ENCODE measurements at places on chromosomes 2 and 18. TPM values are rescaled to one million over a fixed set of nuclear protein-coding genes. Genes with fewer than 3 reads are reported as not detected.

RAB27B gene
- polyA plus RNA-seq, result 0.90 TPM

DNA sequence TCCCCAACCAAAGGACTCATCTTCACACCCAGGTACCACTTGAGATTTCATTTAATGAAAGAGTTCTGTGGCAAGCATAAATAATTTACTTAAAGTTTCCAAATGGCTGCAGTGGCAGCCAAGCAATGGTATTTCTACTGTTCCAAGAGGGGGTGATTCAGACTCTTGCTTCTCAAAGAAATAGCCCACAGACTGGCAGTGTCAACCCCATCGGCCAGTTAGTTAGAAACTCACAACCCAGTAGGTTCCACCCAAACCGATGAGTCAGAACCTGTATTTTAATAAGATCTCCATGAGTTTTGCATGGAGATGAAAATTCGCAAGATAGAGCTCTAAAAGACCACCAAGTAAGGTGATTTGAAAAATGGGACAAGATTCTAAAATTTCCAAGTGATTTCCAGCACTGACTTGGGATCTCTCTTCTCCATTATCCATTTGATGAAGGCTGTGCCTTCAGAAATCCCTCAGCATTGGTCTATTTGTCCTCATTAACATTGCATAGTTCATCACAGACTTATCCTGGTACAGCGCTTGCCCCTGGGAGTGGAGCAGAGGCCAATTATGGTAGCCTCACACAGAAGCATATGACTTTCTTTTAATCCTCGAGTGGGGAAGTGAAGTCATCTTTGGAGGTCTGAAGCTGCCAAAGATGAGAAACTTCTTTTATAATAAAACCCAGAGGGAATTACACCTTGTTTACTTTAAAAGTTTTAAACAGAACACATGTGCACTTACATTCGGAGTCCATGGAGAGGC, 361.4 kb upstream of the ID2 start:
- no peak for DNase-seq

DNA sequence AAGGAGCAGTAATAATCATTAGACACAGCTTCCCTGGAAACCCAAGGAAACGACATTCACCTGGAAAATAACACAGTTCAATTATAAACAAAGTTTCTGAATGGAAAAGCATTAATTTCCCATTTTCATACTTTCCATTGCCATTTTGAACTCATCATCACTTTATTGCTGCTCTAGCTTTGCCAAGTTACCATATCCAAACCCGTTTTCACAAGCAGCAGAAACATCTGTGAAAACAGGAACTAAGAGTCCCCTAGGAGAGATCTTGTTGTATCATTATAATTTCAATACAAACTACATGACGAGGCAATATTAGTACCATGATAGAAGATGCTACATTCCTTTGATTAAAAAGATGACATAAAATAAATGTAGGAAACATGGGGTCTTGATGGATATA, 597.0 kb upstream of the NRXN1 start:
- no peak for DNase-seq

DNA sequence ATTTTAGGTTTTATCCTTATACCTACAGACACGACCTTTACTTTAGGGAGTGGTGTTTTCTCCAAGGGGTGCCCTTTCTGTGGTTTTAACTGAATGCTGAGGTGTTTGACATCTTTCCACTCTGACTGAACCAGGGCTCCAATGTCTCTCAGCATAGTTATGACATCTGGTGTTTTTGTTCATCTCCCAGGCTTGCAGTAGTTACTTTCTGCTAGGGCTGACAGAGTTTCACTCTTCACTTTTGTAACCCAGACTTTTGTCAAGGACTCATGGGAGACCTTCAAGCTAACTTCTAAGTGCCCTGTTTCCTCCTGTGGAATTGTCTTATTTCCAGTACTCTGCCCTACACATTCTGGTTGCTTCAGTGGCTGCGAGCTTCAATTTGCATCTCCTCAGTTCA, 103.1 kb downstream of the CCDC85A start:
- DNase-seq, result no peak

FLACC1 gene
- 0.63 TPM for polyA plus RNA-seq

GRCh38 chr2:108536133-108536780, 2.0 kb downstream of the LIMS1 start:
- DNase-seq, result no peak

GRCh38 chr2:37982147-37982582, 57.1 kb downstream of the RMDN2 start:
- DNase-seq, result peak; percentile 40

DNA sequence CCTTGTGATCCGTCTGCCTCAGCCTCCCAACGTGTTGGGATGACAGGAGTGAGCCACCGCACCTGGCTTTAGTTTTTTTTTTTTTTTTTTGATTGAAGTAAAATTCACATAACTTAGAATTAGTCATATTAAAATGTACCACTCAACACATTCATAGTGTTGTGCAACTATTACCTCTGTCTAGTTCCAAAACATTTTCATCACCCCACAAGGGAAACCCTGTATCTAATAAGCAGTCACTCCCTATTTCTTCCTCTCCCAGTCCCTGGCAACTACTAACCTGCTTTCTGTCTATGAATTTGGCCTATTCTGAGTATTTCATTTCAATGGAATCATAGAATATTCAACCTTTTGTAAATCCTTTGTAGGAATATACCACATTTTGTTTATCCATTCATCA, 123.9 kb upstream of the FAM117B start:
- no peak for DNase-seq

GLB1L gene
- 6.5 TPM for polyA plus RNA-seq

GRCh38 chr2:168355779-168356476, 100.1 kb upstream of the CERS6 start:
- no peak for DNase-seq

- no peak for DNase-seq
Observed at GRCh38 chr2:74540291-74540690, 10.6 kb downstream of the HTRA2 start.

GRCh38 chr2:67289921-67290371, 107.2 kb upstream of the ETAA1 start:
- DNase-seq, result no peak

GRCh38 chr18:78640246-78640995, 339.2 kb upstream of the SALL3 start:
- no peak for DNase-seq

- DNase-seq, result no peak
Observed at GRCh38 chr2:100581277-100581612, 18.5 kb downstream of the PDCL3 start.

POTEI gene
- polyA plus RNA-seq, result not detected

XDH gene
- polyA plus RNA-seq, result 1.5 TPM

DNA sequence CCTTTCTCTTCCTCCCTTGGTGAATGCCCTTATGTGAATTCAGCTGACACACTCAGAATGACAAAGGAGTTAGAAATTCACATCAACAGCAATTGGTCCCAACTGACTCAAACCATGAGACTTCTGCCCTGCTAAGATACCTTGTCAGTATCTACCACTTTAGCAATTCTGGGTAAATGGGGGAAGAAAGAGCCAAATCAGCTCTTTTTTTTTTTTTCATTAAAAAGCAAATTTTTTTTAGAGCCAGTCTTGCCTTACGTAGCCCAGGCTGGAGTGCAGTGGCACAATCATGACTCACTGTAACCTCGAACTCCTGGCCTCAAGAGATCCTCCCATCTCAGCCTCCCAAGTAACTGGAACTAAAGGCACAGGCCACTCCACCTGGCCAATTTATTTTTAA, 1.7 kb upstream of the PPP4R1 start:
- no peak for DNase-seq

- no peak for DNase-seq
Observed at GRCh38 chr2:66874411-66874810, 439.5 kb downstream of the MEIS1 start.

DNA sequence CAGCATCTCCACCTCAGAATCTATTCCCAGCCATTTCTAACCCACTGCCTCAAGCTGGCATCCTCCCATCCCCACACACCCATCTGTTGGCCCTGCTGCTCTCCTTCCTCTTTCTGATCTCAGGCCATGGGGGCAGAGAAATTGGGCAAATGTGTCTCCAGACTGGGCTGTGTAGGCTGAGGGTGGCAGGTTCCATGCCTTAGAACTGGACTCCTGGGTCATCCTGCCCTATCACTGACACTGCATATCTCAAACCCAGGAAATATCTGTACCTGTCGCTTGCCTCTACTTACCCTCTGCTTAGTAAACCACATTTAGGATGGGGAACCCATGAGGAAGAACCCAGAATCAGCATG, 1.8 kb downstream of the WNT10A start:
- DNase-seq, result no peak

GALNT3 gene
- 3.2 TPM for polyA plus RNA-seq

DNA sequence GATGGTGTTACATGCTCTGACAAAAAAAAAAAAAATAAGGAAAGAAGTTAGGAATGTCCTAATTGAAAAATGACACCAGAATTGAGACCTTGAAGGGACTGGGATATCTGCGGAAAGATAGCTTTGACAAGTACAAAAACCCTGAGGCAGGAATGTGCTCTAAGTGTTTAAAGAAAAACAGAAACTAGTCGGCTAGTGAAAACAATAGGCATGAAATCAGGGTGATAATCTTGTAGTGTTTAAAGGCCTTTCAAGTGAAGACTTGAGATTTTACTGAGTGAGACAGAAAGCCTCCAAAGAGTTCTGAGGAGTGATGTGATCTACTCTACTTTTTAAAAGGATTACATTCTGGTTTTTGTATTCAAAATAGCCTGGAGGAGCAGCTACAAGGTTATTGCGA, 107.4 kb downstream of the COBLL1 start:
- no peak for DNase-seq

VAMP5 gene
- 157 TPM for polyA plus RNA-seq

DNA sequence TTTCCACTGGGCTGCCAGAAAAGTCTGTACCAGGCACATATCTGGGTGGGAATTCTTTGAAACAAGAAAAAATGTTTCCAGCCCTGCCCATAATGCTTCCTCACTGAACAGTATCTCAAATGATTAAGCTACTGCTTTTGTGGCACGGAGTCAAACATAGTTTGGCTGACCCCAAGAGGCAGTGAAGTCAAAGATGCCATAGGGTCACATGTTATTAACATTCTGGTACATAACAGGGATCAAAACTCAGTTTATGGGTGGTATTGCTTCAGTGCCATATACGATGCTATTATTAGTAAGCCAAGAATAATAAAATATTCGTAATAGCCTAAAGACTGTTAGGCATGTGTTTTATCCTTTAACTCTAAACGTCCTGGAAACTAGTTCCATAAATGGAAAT, 112.4 kb downstream of the FEZ2 start:
- DNase-seq, result no peak

DNA sequence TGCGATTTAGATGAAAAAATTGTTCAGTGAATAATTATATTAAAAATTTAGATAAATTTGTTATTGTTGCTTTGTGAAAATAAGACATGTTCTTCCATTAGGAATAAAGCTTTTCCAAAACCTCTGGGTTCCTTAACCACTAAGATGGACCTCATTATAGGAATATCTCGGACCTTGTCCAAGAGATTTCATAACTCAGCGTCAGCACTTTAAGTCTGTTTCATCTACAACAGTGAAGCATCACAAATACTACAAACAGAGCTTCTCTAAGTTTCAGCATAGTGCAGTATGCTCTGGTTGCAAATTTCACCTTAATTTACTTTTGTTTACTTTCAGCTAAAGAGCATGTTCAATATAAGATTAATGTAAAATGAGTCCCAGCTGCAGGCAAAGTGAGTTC, 150.3 kb downstream of the UBE2E3 start:
- DNase-seq, result no peak

GRCh38 chr2:128090575-128090944, 440 bp upstream of the UGGT1 start:
- DNase-seq, result no peak

DNA sequence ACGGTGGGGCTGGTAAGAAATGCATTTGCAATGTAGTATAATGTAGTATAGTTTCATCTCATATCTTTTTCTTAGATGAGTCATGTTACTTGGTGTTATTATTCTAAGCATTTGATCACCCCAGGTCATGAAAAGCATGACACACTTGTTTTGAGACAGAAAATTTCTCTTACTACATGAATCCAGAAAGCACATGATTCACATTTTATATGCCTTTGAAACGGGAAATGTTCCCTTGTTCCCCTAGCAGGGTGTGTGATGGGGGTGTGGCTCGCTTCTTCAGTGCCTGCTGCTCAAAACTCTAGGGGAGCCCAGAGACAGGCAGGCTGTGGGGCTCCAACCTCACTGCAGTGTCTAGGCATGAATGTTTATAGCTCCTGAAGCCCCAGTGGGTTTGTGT, 116.0 kb upstream of the RAB27B start:
- no peak for DNase-seq

DNA sequence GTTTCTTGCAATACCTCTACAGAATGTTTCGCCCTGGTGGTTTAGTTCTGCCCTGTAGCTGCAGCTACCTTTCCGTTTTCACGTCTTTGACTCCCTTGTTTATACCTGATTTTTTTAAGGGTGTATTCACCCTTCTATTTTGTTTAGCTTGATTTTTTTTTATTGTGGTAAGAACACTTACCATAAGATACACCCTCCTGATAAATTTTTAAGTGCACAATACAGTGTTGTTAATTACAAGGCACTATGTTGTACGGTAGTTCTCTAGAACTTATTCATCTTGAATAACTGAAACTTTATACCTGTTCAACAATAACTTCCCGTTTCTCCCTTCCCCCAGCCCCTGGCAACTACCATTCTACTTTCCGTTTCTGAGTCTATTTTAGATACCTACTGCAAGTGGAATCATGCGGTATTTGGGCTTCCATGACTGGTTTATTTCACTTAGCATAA, 48.9 kb upstream of the NABP1 start:
- DNase-seq, result no peak

DLX1 gene
- 0.41 TPM for polyA plus RNA-seq

GRCh38 chr2:10989151-10989550, 77.4 kb downstream of the KCNF1 start:
- no peak for DNase-seq

- no peak for DNase-seq
Observed at GRCh38 chr2:28424799-28425463, 32.3 kb downstream of the FOSL2 start.

DNA sequence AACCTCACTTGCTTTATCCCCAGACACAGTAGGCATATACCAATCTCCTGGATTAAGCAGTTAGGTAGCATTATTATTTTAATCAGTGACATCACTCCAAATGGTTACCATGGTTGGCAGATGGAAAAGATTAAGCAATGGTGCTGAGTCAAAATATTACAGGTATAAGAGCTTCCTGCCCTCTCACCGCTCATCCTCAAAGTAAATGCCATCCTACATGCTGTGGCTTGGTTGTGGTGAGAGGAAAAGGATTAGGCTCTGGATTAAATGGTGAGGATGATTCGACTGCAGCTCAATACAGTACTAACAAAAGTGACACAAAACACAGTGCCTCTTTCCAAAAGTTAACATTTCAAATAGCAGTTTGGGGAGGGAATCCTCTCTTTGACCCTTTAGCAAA, 108.9 kb upstream of the ACAA2 start:
- no peak for DNase-seq

CFAP221 gene
- 0.09 TPM for polyA plus RNA-seq

Data from urinary bladder (tissue), 4 donors.